Stimulated activated CD4-positive, alpha-beta T cell treated with anti-CD3 and anti-CD28 coated beads, Interleukin-4, amount 100 ng/mL, for 24 hours (primary cell): ENCODE measurements at places on chromosomes 11 and 22.

GRCh38 chr11:7347611-7348431, 96.1 kb downstream of the SYT9 start:
- no peak for DNase-seq

- no peak for DNase-seq
Observed at GRCh38 chr11:8658321-8659057, 24.0 kb downstream of the TRIM66 start.

DNA sequence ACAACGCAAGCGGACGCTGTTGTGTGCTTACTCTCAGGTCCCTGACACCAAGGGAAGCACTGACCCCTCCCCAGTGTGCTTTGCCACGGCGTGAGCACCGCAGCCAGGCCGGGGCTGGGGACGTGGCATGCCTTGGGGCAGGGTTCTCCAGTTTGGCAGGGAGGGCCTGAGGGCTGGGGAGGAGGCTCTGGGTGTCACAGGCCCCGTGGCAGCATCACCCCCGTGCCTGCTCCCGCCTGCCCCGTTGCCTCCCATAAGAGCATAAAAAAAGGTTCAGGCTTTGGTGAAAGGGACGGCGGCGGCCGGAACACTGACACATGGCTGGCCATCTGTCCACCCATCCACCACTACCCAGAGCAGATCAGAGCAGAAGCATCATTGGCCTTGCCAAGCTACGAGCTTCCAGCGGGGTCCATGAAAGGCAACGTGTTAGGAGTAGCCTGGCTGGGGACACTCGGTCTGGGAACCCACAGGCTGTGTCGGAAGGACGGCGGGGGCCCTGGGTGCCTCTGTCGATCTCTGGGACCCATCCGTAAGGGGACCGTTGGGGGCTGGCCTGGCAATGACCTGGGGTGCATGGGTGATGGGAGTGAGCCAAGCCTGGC, 183.0 kb downstream of the IGLL1 start:
- no peak for DNase-seq

GRCh38 chr11:33480626-33481025, 220.0 kb downstream of the C11orf91 start:
- DNase-seq: no peak

DNA sequence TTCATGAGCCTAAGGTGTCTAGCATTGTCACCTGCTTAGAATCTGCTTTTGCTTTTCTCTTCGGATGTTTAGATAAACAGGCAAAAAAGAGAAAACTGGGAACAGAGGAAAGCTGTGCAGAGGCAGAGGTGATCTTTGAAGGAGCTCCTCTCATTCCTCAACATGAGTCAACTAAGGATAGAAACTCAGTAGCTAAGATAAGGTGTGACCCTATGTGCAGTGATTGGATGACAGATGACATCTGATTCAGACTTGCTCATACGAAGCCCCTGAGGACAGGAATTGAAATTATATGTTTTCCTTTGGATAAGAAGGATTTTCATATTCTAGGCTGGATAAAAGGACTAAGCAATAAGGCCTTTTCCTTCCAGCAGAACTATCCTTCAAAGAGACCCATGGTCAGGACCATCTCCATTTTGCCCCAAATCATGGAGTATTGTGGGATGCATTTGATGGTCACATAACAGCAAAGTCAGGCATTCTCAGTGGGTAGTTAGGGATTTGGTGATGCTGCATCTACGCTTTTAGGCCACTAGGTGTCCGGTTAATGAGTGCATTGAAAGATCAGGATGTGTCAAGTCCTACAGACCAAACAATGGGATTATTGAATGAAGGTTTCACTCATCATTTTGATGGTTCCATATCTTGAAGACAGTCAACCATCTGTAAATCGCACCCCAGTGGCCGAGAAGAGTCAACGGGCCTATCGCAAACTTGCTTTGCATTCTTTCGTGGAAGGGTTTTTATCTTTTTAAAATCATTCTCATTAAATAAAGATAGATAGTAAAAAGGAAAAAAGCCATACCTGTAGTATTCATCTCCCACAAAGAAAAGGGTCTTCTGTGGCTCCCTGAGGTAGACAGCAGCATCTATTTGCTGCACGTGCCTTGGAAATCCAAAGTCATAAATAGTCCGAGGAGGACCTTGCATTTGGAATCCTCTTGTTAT, 32.2 kb downstream of the MMP20 start:
- DNase-seq: no peak

- DNase-seq: no peak
Observed at GRCh38 chr11:65392186-65392829, 5.9 kb downstream of the FRMD8 start.

GRCh38 chr11:1222491-1223345, at the start of gene MUC5B:
Gene MUC5B (plus strand): TSS chr11:1223066. CDS start chr11:1223124, 58 bp downstream.
- no peak for DNase-seq

- DNase-seq: no peak
Observed at GRCh38 chr11:44016546-44017442, 31.0 kb upstream of the ACCSL start.

DNA sequence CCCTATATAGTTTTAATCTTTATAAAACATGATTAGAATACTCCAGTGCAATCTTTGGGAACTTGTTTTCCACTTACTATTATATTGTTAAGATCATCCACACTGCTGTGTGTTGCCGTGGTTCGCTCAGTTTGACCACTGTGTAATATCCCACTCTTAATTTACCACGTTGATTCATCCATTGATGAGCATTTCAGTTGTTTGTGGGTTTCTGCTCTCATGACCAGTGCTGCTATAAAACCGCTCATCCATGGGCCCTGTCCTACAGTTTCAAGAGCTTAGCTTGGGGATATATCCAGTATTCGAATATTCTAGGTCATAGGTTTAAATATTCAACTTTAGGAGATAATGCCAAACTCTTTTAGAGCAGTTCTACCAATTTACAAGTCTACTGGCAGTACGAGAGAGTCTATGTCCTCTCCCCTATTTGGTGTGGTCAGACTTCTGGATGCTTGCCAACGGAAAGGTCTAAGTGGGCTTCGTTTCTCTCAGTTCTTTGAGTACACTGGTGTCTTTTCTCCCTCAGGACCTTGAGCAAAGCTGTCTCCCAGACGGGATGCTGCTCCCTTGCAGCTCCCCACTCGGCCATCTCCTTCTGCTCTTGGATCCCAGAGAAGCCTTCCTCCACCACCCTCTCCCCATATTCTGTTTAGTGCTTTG, 94.9 kb upstream of the ALX4 start:
- DNase-seq: no peak

- DNase-seq: no peak
Observed at GRCh38 chr22:43008509-43008908, 6.4 kb downstream of the PACSIN2 start.

DNA sequence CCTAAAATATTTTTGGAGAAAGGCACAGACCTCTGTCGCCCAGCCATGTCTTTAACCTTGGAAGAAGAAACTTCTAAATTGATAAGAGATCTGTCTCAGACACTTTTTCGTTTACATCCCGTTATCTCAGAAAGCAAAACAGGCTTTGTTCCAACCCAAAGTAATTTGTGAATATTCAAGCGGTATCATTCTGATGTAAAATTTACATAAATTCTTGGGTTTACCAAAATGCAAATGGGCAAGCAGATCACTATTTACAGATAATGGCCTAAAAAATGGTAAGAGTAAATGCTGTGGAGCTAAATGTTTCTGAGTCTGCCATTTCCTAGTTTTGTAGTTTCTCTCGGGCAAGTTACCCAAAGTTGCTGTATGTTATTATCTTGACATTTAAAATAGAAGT, 101.9 kb upstream of the VPREB1 start:
- DNase-seq: no peak

GRCh38 chr11:10952872-10953271, 95.0 kb upstream of the ZBED5 start:
- no peak for DNase-seq

DNA sequence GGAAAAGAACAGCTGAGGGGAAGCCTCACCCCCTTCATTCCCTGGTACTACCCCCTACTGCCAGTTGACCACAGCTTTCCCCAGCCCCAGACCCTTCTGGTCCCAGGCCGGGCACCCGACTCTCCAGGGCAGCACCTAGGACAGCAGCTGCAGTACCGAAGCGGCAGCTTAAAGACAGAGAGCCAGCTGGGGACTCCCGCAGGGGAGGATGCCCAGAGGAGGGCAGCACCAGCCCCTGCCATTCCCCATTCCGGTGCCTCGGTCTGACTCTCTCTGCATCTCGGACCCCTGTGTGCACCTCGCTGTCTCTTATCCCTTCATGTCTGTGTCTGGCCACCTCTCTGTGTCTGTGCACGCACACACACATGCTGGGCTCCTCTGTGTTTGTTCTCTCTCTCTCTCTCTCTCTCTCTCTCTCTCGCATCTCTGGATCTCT, 9.4 kb downstream of the IGSF9B start:
- DNase-seq: peak; percentile 55

- no peak for DNase-seq
Observed at GRCh38 chr11:59112494-59112893, 5.5 kb downstream of the FAM111B start.

DNA sequence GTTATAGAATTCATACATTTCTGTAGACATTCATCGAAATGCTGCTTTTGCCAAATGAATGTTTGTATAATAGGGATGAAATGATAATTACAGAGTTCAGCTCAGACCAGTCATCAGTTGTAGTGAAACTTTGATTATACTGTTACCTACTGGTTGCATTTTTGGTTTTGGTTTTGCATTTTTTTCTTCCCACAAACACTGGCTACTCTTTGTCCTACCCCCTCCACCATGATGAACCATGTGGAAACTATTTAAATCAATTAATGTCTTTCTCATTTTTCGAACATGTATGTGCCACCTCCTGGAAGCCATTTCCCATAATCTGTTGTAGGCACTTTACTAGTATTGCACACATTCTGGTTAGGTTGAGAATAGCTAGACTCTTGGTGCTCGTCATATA, 75.3 kb upstream of the MTNR1B start:
- DNase-seq: no peak

DNA sequence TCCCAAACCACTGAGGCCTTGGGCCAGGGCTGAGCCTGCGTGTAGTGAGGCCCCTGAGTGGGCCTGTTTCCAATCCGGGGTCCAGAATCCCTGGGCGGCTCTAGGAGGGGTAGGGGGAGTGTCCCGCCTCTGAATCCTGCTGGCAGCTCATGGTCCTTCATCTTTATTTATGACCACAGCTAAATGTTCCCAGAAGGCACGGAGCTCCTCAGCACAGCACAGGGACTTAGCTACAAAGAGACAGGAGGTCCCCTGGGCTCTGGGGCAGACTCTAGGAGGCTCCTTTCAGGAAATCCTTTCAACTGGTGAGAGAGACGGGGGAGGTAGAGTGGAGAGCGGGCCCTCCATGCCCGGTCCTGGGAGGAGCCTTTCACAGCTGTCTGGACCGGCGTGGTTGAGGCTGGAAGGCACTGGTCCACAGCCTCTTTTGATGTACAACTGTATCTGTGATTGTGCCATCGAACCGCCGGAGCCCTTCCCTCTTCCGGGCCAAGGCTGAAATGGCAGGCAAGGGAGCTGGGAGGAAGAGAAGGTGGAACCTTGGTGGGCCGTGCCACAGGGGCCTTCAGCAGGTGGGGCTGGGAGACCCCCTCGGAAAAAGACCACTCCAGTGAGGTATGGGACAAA, 46.8 kb downstream of the SCUBE1 start:
- DNase-seq: no peak

DNA sequence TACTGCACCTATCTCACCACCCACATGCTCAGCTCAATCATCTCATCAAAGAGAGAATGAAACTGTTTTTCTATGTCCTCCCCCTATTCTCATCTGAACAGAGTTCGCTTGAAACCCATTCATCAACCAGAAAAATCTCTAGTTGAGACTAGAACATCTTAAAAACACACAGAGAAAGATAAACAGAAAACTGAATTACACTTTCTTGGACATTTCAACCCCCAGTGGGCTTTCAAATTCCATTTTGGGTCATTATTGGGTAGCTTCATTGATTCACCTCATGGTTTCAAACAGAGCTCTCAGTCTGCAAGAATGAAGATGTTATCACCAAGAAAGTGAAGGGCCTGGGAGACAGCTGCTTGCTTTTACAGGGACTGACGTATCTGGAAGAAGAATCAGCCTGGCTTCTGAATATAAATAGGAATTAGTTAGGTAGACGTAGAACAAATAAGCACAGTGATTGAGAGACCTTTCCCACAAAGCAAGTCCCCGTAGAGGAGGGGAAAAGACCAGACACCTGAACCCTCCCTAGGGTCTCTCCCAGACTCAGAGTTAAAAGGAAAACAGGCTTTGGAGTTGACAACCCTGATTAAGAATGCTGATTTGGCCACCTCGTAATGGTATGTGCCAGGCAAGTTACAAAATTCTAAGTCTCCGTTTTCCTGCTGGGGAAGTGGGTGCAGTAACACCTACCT, 155.7 kb downstream of the BBOX1 start:
- DNase-seq: no peak

GRCh38 chr11:18615628-18616392, 16.2 kb downstream of the MISFA start:
- DNase-seq: no peak

- no peak for DNase-seq
Observed at GRCh38 chr11:122976061-122976733, 5.4 kb downstream of the BSX start.

GRCh38 chr11:92475316-92475715, 250.7 kb downstream of the FAT3 start:
- DNase-seq: no peak

- no peak for DNase-seq
Observed at GRCh38 chr22:48837341-48837935, 990.2 kb downstream of the BRD1 start.

DNA sequence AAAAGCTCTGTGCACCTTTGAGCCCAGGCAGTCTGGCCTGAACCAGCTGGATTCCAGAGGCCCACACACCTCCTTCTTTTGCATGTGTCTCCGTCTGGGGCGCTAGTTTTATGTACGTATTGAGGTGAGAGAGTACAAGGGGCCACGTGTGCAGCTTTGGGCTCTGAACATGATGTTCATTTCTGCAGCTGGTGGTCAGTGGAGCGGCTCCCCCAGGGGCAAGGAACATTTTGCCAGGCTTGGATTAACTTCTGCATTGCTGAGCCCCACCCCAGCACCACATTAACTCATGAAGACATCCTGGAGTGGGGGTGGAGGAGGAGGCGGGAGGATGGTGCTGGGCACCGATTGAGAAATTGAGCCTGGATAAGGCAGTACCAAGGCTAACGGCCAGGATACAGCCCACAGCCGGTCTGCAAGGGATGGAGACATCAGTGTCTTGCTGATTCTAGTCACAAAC, 13.8 kb downstream of the USP2 start:
- DNase-seq: no peak

- DNase-seq: no peak
Observed at GRCh38 chr11:1198561-1199240, 24.2 kb upstream of the MUC5B start.

GRCh38 chr11:68213135-68213515, at the start of gene KMT5B:
Gene KMT5B (minus strand): TSS chr11:68213296. CDS start chr11:68190076, 23,220 bp downstream.
- peak; percentile 62 for DNase-seq

GRCh38 chr11:76218449-76219178, 12.3 kb upstream of the WNT11 start:
- no peak for DNase-seq

- no peak for DNase-seq
Observed at GRCh38 chr11:60887556-60887955, 18.8 kb downstream of the PRPF19 start.

- no peak for DNase-seq
Observed at GRCh38 chr22:22767876-22768602, 119.6 kb upstream of the IGLL5 start.
